Ascending aorta (tissue), 2 donors: ENCODE measurements at places on chromosomes 2 and 18. TPM values are rescaled to one million over a fixed set of nuclear protein-coding genes. Genes with fewer than 3 reads are reported as not detected.

CHRND gene
- not detected for total RNA-seq

SYT4 gene
- not detected for total RNA-seq

B3GNT7 gene
- 0.64 TPM for total RNA-seq

C2orf78 gene
- total RNA-seq: not detected

SLC8A1 gene
- total RNA-seq: 5.6 TPM

SERPINB11 gene
- total RNA-seq: not detected

PTPRN gene
- not detected for total RNA-seq

FBLN7 gene
- 0.43 TPM for total RNA-seq

HOXD8 gene
- total RNA-seq: 19.8 TPM

ATG9A gene
- 135 TPM for total RNA-seq
